Activated naive CD4-positive, alpha-beta T cell treated with anti-CD3 and anti-CD28 coated beads, Interleukin-2, amount 50 U/mL, for 16 hours (primary cell): ENCODE measurements at places on chromosomes 6 and 20.

DNA sequence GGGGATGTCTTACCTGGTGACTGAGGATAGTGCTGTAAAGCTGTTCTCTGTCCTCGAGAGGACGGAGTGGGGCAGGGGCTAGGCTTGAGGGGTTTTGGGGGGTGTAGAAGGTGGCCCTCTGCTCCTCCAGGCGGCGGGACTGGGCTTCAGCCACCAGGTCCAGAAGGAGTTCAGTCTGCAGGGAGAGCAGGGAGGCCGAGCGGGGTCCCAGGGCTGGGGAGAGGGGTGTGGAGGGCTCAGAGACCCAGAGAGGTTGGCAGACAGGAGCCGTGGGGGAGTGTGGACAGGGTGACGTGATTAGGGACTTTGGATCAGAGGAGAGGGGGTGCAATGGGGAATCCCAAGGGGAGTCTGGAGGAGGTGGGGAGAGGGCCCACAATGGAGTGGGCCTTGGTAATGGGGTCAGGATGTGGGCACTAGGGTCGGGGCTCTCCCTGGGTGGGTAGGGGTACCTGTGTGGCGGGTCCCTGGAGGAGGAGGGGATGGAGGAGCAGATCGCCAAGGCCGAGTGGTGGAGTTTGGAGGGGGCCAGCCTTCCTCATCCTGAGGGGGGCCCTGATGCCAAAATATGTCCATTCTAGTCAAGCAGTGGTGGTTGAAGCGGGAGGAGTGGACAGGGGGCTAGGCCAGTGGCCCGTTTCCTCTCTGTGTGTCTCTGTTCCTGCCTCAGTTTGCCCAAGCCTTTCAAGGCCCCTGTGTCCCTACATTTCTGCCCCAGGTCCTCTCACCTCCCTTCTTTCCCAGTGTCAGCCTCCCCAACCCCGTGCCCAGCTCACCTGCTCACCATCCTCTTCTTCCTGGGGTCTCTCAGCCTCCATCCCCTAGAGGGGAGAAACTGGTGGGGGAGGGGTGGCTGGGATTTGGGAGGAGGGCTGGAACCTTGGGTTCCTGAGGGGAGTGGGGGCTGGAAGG lies 491 bp downstream of the GPSM3 start:
- DNase-seq = no peak

DNA sequence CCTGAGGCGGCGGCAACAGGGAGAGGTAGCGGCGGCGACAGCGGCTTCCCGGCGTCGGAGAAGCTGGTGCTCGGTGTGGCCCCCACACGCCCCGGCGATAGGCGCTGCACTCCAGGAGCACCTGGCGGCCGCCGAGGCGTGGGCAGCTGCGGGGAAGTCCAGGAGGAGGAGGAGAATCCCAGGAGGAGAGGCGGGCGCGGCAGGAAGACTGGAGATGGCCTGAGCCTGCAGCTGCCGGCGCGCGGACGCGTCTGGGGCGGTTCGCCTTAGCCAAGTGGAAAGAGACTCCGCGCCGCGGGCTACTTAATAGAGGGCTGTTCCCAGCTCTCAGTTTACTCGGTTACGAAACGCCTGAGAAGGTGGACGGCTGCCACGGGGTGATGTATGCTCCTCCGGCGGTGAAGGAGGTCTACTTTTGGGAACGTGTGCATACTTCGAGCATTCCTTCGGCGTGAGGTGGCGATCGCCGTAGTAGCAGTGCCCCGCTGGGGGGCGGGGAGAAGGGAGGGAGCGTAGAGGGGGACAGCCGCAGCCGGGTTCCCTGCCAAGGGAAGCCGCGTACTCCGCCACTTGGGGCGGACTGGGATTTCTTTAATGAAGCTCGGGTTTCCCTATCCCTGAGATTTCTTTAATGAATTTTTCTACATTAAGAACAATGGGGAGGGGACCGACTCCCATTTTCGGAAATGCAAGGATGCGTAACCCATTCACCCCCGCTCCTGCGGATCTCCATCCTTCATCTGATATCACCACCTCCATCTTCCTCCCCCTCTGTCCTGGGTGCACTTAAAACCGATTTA lies at the start of gene COL12A1:
Gene COL12A1, minus strand, starts transcription at position 278 of the 800 bp plus-strand sequence. CDS start 3,261 bp downstream, outside the sequence.
- no peak for DNase-seq

DNA sequence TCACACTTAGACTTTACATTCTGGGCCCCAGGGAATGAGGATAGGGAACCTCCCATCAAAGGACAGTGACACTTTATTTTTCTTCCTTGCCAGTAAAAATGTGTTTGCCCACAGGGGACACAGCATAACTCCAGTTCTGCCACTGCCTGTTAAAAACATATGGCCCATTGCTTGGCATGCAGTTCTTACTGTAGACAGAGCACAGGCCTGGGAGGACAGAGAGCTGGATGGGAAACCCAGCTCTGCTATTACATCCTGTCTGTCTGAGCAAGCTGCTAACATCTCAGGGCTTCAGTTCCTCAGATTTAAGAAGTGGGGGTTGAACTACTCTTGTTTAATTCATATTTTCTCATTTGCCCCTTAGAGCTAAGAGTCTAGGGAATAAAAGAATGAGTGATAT lies 120.2 kb downstream of the AKAP7 start:
- no peak for DNase-seq

DNA sequence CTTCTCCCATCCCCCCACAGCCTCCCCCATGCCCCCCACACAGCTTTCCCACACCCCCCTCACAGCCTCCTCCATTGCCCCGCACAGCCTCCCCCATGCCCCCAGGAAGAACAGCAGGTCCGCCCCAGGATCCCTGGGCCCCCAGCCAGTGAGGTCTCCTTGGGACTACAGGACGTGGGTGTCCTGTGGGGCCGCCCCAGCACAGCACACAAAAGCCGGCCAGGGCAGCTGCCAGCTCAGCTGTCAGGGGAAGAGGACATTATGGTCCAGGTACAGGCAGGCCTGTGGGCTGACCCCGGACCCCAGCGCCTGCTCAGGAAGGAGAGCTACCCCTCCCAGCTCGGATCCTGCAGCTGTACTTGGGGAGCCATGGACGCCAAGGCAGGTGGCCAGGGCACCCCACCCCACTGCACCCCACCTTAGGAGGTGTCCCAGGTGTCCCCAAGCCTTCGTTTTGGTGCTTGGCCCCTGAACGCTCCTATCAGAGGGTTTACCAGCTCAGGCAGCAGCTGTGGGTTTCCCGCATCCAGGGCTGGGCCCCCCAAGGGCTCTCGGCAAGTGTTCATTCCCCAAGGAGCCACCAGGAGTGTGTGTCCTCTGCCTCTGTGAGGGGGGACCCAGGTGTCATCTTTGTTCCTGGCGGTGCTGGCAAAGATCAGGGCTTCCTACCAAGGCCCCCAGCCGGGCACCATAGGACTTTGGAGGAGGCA lies 42.3 kb upstream of the GATA5 start:
- DNase-seq = no peak

DNA sequence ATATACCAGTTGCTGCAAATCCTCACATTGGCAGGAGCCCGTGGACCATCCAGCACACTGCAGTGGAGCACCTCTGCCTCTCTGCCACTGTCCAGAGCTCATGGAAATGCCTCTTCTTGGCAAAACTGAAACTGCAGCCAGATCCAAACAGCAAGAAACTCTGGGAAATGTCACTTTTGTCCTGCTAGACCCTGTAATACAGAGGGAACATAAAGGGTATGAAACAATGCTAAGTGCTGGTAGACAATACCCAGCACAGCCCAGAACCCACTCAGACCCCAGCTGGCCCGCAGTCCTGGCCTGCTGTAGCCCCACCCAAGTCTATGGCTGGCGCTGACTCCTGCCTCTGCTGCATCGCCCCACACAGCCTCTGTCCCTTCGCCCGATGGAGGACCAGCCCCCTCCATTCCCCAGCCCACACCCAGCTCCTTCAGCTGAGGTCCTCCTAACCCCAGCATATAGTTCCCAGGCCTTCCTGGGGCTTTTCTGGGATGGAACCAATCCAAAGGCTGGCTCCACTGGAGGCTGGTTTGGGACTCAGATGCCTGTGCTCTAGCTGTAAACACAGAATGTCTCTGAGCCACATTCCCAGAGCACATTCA lies 242.5 kb downstream of the LRFN2 start:
- no peak for DNase-seq

- no peak for DNase-seq
These were observed 299.9 kb upstream of the SUPT3H start for GRCh38 chr6:45677381-45678284.

GRCh38 chr6:119643876-119644275 lies 294.3 kb upstream of the MAN1A1 start:
- no peak for DNase-seq

DNA sequence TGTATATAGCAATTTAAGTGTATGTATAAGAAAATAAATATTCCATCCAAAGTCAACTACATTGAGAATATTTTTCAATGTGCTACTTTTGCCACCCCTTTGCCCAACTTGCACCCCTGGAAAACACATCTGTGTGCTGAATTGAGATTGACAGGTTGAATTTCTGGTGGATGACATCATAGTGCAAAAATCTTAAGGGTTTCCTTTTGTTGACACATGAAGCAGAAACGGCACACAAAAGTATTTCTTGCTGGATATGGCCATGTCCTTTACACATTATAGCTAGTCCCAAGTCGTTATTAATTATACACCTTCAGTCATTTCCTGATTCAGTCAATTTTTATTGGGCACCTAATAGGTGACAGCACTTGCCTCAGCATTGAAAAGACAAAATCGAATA lies 188.7 kb upstream of the FBXL4 start:
- no peak for DNase-seq

DNA sequence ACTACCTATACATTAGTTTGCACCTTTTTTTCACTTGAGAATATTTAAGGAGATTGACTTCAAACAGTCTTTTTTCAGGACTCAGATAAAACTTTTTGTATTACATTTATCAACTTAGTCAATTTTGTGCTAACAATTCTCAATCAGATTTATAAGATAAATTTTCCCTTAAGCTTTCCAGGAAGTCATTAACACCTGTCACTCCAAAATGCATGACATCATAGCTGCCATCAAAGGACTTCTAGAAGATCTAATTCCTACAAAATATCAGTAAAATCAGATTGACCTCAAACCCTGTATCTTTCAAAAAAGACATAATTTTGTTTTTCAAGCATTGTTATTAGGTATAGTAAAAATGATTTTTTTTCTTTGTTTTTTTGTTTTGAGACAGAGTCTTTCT lies 9.9 kb downstream of the RFPL4B start:
- DNase-seq = no peak

- no peak for DNase-seq
These were observed 51.3 kb upstream of the CITED2 start for GRCh38 chr6:139425780-139426179.

GRCh38 chr6:167093406-167093921 lies 29.4 kb upstream of the CCR6 start:
- DNase-seq = no peak

- DNase-seq = no peak
These were observed 150.8 kb downstream of the ZMYND8 start for GRCh38 chr20:47205577-47206123.

GRCh38 chr6:17492350-17492749 lies 99.0 kb downstream of the CAP2 start:
- DNase-seq = no peak

DNA sequence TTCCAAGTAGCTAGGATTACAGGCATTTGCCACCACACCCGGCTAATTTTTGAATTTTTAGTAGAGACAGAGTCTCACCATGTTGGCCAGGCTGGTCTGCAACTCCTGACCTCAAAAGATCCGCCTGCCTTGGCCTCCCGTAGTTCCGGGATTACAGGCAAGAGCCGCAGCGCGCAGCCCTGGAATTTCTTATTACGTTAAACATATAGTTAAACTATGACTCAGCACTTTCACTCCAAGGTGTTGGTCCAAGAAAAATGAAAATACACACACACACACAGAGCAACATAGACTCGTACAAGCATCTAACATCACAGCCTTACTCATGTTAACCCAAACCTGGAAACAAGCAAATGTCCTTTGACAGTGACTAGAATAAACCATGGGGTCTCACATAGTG lies 663.9 kb downstream of the PRKN start:
- no peak for DNase-seq

DNA sequence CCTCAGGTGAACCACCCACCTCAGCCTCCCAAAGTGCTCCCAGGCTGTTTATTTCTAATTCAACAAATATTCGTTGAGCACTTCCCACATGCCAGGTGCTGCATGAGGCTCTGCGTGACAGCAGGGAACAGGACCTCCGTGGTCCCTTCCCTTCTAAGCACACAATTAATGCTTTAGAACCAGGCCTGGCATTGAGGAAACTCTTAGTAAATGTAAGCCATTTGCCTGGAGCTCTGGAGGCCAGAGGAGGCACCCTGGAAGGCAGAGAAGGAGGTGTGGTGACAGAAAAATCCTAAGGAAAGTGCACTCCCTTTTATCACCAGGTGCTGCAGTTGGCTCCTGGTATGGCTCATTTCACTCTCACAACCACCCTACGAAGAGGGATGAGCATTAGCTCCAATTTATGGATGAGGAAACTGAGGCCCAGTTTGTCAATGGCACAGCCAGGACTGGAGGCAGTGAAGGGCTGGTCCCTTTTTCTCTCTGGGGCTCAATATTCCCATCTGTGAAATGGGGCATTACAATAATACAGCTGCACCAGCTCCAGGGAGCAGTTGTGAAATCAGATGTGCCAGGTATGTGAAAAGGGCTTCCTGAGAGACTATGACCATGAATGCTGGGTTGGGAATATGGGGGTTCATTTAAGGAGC lies 8.1 kb upstream of the ID1 start:
- DNase-seq = no peak

- DNase-seq = no peak
These were observed 22.3 kb upstream of the PDE10A start for GRCh38 chr6:165685302-165685701.

- DNase-seq = no peak
These were observed 370.4 kb upstream of the CITED2 start for GRCh38 chr6:139744891-139745290.

- DNase-seq = no peak
These were observed 25.8 kb upstream of the NRSN1 start for GRCh38 chr6:24100024-24100769.

DNA sequence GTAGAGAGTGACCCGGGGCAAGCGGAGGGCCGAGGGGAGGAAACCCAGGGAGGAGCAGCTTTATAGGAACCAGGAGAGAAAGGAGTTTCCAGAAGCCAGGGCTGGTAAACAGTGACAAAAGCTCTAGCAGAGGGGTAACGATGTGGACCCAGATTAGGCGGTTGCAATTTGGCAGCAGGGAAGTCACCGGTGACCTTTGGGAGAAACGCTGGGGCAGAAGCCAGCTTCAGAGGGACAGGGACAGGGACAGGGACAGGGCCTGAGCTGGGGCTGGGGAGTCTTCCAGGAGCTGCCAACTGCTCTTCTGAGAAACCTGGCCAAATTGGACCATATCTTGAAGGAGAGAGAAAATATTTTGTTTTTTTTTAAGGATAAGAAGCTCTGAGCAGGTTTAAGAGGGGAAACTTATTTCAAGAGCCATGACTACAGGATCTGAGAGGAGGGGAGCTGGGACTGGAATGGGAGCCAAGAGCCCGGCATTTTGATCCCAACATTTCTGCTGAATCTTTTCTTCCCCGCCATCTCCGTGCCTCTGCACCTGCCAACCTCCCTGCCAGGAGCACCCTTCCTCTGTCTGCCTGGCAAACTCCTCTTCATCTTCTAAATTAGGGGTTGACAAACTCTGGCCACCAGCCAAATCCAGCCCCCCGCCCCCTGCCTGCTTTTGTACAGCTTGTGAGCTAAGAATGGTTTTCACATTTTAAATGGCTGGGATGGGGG lies 22.6 kb upstream of the PREX1 start:
- DNase-seq = no peak
